ENCODE measurements at places on chromosomes 2 and 18.

DNA sequence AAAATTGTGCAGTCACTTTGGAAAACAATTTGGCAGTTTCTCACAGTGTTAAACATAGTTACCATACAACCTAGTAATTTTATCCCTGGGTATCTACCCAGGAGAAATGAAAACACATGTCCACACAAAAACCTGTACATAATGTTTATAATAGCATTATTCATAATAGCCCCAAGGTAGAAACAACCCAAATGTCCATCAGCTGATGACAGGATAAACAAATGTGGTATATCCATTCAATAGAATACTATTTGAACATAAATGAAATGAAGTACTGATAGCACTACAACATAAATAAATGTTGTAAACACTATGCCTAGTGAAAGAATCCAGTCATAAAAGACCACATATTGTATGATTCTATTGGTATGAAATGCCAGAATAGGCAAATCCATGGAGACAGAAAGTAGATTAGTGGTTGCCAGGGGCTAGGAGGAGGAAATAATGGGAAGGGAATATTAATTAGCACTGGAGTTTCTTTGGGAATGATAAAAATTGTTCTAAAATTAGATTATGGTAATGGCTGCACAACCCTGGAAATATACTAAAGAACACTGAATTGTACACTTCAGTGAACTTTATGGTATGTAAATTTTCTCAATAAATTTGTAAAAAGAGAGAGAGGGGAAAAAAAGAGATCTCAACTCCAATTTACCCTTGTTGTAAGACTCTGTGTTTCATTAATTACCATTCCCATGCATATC, 20.8 kb upstream of the VIT start:
- DNase-seq = no peak

DNA sequence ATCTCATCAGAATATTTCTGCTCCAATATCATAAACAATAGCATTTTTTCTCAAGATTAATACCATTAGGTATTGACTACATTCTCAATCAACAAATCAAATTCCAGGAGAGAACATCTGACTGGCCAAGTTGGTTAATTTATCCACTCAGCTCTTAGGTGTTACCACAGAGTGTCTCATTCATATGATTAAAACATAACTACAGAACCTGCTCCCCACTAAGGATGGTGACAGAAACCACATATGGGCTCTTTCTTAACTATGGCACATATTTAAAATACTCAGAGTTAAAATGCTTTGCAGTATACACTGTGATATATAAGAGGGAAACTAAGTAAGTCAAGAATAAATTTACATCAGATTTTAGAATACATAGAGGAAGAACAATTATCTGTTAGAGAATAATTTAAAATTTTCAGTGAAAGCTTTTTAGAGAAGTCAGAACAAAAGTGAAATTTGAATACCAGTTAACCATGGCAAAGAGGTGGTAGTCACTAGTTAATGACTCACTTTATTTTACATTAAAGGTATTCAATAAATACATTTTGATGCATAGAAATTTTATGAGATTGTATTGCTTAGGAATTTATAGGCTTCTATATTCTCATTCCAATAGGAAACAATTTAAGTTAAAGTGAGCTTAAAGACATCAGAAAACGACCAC, 1120.8 kb upstream of the TMEFF2 start:
- no peak for DNase-seq

DNA sequence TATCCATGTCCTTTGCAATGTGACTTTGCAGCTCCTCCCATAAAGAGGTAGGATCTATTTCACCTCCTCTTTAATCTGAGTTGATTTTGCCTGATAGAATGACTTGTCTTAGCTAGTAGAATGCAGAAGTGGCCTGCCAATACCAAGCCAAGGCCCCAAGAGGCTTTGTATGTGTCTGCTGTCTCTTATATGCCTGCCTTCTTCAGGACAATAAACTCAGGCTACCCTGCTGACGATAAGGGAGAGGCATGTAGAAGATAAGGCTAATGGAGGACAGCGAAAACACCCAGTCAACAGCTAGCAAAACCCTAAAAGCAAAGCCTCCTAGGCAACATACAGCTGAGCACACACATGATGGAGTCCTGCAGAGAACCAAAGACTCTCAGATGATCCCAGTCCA, 1.8 kb upstream of the ZC3H8 start:
- no peak for DNase-seq

- no peak for DNase-seq
These were observed 678.9 kb upstream of the FANCL start for GRCh38 chr2:58920001-58920400.

DNA sequence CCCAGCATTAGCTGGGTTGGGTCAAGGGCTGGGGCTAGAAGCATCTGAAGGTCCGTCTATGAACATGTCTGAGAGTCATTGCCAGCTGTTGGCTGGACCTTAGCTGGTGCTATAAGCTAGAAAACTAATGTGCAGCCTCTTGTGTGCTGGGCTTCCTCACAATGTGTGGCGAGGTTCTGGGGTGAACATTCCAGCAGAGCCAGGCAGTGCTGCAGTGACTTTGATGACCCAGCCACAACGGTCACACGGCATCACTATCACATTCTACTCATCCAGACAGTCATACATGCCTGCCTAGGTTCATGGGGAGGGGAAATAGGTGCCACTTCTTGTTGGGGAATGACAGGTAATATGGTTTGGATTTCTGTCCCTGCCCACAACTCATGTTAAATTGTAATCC, 260.5 kb downstream of the CYP26B1 start:
- no peak for DNase-seq

- DNase-seq = no peak
These were observed 330.0 kb downstream of the PLCL1 start for GRCh38 chr2:198134293-198134955.

DNA sequence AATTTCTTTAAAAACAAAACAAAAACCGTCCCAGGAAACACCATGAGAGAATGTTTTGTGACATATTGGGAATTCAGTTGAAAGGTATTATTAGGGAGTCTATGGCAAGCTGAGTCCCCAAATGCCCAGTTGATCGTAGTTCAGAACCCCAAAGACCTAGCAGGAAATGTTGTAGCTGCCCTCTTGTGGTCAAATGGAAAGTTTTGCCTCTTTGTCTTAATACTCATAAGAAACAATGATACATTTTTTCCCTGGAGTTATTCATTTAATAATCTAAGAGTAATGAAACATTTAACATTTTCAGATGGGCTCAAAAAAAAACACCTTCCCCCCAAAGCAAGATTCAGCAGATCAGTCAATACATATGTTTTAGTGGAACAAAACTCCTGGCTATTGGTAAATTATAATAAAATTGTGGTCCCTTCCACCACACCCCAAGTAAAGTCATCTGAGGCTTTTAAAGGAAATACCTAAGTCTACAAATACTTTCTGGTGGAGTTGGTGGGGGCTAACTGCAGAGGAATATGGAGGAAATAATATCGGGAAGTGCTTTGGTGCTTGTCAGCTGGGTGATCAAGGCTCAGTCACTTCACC, 37.8 kb upstream of the EFEMP1 start:
- no peak for DNase-seq

GRCh38 chr2:164617466-164617865, 3.8 kb downstream of the GRB14 start:
- no peak for DNase-seq

GRCh38 chr2:118580651-118581050, 266.8 kb downstream of the EN1 start:
- DNase-seq = no peak

DNA sequence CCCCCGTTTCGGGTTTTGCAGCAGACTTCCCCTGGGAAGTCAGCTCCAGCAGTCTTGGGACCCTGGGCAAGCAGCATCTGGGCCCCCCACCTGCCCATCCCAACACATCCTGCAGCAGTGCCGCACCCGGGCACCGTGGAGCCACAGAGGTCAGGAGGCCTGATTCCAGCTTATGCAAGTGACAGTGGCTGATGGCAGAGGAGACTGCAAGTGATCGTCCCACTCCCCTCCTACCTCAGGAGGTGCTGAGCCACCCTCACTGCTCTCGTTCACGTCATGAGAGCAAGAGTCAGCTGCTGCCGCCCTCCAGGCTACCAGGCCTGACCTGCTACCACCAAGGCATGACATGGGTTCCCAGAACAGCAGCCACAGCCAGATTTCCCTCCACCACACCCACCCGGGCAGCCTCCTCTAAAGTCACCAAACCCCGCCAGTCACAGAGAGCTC, 18.2 kb downstream of the COX7A2L start:
- DNase-seq = no peak

DNA sequence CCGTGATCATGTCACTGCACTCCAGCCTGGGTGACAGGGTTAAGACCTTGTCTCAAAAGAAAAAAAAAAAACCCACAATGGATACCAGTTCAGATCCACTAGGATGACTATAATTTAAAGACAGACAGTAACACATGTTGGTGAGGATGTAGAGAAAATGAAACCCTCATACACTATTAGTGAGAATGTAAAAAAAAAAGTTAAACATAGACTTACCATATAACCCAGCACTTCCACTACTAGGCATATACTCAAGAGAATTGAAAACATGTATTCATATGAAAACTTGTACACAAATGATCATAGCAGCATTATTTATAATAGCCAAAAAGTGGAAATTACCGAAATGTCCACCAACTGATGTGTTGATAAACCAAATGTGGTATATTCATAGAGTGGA, 48.7 kb downstream of the KIF3C start:
- DNase-seq = no peak

DNA sequence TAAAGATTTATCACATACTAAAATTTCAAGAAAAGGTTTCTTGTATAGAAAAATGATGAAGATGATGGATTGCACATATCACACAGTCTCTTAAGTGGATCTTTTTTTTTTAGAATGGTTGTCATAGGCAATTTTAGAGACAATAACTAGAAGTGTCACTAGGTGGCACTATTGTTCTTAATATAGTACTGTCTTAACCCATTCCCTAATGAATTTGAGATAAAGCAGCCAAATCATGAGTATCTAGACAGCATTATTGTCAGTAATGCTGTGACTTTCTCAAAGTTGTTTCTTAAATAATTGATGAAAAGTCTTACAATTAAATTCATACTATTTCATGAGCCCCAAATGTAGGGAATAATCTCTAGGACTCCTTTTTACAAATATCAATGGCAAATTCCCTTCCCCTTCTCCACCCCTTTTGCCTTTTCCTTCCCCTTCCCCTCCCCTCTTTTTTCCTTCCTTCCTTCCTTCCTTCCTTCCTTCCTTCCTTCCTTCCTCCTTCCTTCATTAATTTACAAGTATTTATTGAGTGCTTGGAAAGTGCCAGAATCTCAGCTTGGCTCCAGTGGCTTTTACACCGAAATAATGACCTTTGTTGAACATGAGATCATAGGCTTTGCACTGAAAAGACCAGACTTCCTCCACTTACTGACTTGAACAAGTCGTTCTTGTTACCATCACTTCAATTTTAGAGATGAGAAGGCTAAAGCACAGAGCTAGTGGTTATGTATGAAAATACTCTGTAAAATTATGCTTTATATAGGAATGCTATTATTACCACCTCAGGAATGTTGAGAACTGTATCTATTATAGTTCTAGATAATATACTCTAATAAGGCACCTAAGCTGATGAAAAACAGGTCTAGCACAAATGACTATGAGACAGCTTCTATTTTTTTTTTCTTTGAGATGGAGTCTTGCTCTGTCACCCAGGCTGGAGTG, 19.8 kb downstream of the MYL12B start:
- no peak for DNase-seq

DNA sequence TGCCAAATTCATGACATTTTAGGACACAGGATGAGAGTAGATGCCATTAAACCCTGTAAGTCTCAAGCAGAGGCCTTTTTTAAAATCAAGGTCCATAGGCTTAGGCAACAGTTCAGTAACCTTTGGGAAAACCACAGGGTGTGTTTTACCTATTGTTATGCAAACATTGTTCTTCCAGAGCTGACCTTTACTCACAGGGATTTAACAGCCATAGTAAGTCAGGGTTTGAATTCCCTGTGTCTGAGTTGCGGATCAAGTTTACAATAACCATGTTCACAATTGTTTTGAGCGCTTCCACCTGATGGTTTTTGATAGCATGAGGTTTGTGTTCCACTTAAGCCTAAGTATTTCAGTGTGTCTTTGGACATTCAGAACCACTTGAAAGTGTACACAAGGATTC, 160.1 kb upstream of the BOD1L2 start:
- DNase-seq = no peak

DNA sequence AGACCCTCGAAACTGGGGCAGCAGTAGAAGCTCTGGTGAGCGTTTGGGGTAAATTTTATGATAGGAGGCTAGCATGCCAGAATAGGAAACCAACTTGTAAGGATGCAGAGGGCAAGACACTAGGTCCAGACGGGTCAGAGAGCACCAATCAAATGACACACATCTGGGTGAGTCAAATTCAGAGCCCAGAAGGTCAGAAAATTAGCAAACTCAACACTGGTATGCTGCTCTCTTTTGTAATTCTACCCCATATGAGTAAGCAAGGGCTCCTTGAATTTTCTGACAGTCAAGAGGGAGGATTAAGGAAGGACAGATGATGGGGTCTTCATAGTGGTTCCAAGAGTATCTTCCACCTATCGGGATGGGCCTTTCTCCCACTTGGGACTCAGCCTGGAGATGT, 209.8 kb downstream of the BCL2 start:
- DNase-seq = no peak

GRCh38 chr2:207279520-207279919, 113.8 kb upstream of the KLF7 start:
- DNase-seq = no peak

DNA sequence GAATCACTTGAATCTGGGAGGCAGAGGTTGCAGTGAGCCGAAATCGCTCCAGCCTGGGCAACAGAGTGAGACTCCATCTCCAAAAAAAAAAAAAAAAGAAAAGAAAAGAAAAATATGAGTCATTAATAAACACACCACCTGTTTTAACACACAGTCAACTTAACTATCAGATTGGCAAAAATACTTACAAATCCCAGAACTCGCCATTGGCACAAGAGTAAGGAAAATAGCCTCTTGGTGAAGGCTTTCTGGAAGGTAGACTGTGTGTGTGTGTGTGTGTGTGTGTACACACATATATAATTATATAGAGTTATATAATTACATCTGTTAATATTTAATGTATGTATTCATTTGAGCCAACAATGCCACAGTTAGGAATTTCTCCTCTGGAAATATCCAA, 63.7 kb upstream of the UXS1 start:
- no peak for DNase-seq

GRCh38 chr2:102792568-102793208, 30.9 kb downstream of the TMEM182 start:
- DNase-seq = no peak

All from effector memory CD4-positive, alpha-beta T cell (primary cell).